ENCODE measurements at places on chromosomes 1 and 21.

DNA sequence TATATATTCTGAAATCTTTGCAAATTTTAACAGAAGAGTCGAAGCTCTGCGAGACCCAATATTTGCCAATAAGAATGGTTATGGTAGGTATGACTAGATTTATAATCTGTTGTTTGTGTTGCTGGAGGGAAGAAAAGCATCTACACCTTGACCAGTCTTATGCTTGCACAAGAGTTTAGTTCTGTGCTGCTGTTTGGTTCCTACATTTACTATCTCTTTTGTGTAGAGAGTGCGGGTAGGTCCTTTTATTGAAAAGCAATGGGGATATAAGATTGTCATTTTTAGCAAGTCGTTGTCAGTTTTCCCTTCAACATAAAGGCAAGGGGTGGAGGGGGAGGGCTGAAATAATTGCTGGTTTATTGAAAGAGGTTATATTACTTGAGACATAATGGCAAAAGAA lies 396 bp downstream of the ELAVL4 start:
- DNase-seq = no peak

- DNase-seq = no peak
Measured at GRCh38 chr1:213135572-213135971, 84.5 kb downstream of the RPS6KC1 start.

GRCh38 chr1:196481616-196482015 lies 126.6 kb downstream of the KCNT2 start:
- no peak for DNase-seq

- DNase-seq = no peak
Measured at GRCh38 chr1:67948151-67949080, 102.0 kb downstream of the DIRAS3 start.

- DNase-seq = no peak
Measured at GRCh38 chr1:171090604-171091003, at the start of gene FMO3. FMO3 (plus strand) TSS chr1:171090905; CDS start chr1:171092659, 1,754 bp downstream.

Measured in left renal pelvis (tissue), 4 donors.